ENCODE measurements at places on chromosomes 7 and 10.

GRCh38 chr7:100132126-100132525 is 5.4 kb downstream of the MBLAC1 start:
- DNase-seq = no peak

DNA sequence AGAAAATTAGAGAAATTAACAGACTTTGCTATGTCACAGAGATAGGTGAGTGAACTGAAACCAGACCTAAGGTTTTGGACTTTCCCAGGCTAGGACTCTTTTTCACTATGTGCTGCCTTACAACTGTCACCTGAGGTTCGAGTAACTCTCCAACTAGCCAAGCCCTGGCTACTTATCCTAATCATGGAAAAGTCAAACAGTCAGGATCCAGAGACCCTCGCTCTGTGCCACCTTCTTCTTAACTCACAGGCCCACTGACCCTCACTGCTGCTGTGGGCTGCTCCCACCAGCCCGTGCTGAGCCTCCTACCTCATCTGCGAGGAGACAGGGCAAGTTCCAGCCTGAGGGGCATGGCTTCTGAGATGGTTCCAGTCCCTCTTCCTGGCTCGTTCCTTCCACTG is 211.4 kb upstream of the KLF14 start:
- DNase-seq = no peak

DNA sequence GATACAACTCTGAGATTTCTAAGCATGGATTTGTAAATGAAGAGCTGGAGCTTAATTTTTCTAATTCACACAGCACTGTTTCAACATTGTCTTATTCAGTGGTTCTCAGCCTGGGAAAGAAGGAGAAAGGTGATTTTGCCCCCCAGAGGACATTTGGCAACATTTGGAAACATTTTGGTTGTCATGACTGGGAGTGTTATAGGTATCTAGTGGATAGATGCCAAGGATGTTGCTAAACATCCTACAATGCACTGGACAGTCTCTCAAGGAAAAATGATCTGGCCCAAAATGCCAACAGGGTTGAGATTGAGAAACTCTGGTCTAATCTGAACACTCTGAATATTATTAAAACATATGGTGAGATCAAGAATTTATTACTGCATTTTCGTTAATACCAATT is 3.8 kb upstream of the CAV2 start:
- no peak for DNase-seq

DNA sequence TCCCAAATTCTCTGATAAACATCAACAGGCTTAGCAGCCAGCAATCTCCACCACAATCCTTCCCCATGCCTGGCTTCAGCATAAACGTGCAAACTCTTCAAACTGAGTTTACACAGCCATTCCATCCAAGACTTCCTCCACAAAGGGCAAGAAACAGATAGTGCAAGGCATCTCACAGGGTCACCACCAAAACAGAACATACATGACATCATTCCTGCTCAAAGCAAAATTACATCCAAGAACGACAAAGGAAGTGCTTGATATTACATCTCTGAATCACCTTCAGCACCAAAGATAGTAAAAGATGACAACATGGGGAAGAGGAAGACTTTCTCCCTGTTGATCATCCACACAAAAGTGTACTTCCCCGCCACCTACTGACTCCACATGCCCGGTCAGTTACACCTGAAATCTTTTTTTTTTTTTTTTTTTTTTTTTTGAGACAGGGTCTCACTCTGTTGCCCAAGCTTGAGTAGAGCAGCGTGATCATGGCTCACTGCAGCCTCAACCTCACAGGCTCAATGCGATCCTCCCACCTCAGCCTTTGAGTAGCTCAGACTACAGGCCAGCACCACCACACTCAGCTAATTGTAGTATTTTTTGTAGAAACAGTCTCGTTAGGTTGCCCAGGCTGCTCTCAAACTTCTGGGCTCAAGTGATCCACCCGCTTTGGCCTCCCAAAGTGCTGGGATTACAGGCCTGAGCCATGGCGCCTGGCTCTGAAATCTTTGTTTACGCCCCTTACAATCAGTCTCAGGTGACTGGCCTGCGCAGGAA is 127.5 kb downstream of the PARD3 start:
- DNase-seq = no peak

GRCh38 chr7:157635669-157636068 is 298.9 kb downstream of the DNAJB6 start:
- no peak for DNase-seq

GRCh38 chr7:139948587-139949335 is 114.0 kb downstream of the PARP12 start:
- DNase-seq = no peak
